MV-4-11 (cell line): ENCODE measurements at places on chromosomes 6 and 20.

DNA sequence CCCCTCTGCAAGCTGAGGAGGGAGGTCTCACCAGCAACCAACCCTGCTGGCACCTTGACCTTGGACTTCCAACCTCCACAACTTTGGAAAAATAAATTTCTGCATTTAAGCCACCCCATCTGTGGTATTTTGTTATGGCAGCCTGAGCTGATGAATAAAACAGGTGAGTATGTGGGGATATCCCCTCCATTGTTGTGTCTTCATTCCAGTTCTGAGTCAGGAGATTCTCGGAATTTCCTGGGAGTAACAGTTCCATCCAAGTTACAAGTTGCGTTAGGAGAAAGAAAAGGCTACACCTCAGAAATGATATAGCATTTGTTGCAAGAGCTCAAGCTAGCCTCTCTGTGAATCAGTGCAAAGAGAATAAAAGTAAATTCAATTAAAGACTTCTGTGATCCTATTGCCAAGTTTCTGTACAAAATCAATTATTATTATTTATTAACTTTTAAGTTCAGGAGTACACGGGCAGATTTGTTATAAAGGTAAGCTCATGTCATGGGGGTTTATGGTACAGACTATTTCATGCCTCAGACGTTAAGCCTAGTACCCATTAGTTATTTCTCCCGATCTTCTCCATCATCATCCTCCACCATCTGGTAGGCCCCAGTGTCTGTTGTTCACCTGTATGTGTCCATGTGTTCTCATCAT is 153.0 kb downstream of the NKAIN2 start:
- DNase-seq: no peak

- no peak for DNase-seq
Measured at GRCh38 chr6:105196076-105196475, 16.3 kb upstream of the POPDC3 start.

- DNase-seq: no peak
Measured at GRCh38 chr6:166032366-166033200, 135.1 kb downstream of the TBXT start.

- no peak for DNase-seq
Measured at GRCh38 chr6:144073024-144073423, 22.3 kb downstream of the SF3B5 start.

DNA sequence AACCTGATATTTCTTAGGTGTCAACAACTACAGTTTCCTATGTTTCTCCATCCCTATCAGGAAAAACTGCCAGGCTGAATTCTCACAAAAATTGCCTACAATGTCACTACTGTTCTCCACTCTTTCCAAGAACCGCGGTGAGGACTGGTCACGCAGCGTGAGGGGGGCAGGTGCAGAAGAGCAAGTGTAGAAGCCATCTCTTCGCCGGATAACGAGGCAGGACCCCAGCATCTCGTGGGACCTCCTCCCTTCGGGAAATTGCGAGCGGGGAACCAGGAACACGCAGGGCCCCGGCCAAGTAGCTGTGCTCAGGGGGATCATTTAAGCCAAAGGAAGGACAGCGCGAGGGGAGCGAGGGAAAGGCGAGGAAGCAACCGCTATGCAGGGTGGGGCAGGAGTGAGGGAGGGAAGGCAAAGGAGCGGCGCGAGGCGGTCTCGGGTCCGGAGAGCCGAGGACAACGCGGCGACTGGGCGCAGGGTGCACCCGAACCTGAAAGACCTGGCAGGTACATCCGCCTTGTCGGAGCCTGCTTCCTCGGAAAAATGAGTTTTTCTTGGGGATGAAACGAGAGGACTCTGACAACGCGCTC is 559 bp downstream of the APMAP start:
- DNase-seq: no peak

- no peak for DNase-seq
Measured at GRCh38 chr6:105504706-105505105, 101.8 kb upstream of the PREP start.

- peak; percentile 7 for DNase-seq
Measured at GRCh38 chr6:41801380-41801779, 13.9 kb downstream of the TOMM6 start.

- DNase-seq: no peak
Measured at GRCh38 chr6:98044151-98044561, 761.1 kb upstream of the MMS22L start.

DNA sequence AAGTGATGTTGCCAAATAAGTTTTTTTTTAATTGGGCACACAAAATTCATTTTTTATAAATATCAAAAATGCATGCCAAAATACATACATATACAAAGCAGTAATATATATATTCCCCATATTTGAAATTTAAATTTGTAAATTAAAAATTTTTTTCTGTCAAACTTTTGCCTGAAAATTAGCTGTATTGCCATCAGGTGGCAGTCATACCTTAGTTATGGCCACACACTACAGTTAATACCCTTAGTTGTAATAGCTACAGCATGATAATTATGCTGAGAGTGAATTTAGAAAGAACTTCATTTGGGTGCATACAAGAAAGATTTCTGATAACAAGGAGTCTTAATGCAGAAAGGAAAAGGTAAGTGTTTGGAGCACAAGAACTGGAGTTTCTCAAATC is 46.2 kb upstream of the SDHAF4 start:
- peak; percentile 3 for DNase-seq

- DNase-seq: no peak
Measured at GRCh38 chr20:56002908-56003800, 2.2 kb downstream of the CBLN4 start.

GRCh38 chr6:150876598-150876997 is 11.1 kb downstream of the MTHFD1L start:
- no peak for DNase-seq

DNA sequence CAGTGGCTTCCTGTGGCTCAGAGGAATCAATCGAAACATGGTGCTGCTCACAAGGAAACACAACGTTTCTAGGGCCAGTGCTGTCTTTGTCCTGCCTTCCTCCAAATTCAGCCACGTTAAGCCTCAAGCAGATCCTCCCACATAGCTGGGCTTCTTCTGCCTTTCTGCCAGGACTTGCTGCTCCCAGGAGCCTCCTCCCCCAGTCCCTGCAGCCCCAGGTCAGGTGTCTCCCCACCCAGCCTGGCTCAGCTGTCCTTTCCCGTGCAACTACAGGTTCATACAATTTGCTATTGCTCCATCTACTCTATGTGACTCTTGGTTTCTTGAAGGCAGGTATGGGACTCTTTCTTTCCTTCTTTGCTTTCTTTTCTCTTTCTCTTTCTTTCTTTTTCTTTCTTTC is 215.3 kb upstream of the RNF24 start:
- no peak for DNase-seq

- no peak for DNase-seq
Measured at GRCh38 chr6:36065916-36066315, 38.3 kb downstream of the MAPK14 start.

DNA sequence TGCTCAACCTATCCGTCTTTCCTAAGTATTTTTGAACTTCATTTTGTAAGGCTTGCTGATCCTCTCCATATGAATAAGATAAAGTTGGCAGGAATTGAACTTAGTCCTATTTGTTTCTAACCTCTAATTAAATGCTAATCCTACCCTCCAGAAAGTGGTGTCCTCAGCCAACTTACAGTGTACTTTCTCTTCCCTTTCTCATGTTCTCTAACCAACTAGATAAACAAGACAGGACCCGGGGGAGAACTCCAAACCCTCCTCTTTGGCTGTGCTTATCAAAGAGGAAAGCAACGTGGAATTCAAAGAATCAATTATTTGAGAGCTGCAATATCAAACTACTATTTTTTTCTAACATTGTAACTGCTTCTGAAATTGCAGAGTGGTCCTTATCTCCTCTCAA is 56.5 kb upstream of the NRSN1 start:
- peak; percentile 3 for DNase-seq

DNA sequence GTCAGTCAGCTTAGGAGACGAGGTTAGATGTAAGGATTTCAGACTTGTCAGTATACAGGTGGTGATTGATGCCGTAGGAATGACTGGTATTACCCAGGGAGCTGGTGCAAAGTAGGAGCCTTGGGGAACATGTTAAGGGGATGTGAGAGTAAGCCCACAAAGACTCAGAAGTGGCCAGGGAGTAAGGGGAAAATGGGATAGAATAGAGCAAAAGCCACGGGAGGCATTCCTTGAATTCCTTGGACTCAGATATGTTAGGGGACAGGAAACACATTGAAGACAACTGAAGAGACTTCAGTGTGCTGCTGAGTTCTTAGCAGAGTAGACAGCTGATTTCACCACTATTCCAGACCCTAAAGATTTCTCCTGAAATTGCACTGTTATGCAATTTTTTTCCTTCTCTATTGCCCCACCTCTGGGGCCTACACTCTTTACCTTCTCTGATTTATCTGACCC is 1.2 kb upstream of the ACAT2 start:
- DNase-seq: no peak

DNA sequence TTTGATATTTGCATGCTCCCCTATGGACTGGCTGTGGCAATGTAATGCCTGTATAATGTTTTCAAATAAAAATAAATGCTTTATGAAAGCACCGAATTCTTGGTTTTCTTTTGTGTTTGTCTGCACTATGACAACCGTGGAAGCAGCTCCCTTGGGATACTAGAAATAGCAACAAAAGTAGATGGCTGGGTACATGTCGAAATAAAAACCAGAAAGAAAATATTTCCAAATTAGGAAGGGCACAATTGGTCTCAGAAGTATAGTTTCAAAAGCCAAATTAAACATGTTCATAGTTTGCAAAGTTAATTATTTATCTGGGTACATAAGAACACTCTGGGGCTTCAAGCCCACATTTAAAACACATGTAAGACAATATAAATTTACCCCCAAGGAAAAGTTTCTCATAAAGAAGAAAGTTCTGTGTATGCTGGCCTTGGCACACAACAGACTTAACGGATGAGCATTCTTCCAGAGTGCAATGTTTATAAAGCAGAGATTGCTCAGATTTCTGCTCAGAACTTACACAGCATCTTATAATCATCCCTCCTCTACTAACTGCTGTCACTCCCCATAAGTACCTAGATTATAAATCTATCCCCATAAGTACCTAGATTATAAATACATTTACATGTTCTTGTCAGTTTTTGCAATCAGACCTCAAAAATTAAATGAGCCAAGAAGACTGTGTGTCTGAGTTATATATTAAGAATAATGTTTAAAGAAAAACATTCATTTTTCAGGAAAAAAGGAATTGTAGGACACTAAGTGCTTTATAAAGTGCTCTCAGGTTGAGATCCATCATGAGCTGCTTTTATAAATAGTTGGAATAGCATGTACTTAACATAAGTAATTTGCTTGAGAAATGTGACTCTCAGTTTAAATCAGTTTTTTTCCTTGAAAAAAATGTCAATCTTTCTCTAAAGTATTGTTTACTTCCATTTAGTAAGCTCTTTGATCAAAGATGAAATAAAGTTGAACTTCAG is 230.2 kb upstream of the PLN start:
- DNase-seq: no peak

DNA sequence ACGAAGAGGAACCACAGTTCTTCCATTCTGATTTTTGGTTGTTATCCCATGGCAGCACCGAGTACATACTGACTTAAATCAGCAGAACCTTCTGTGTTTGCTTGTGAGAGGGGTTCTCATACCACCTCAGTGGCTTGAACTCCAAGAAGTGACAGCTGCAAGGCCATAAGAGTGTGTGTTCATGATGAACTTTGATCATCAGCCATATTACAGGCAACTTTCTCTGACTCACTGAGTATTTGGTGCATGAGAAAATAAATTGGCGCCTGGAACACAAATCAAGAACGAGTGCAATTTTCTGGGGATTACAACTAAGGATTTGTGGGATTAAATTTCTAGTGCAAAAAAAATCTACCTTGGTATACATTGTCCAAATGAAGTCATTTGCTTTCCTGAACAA is 68.9 kb downstream of the CYP39A1 start:
- DNase-seq: no peak

- DNase-seq: no peak
Measured at GRCh38 chr6:131918650-131919355, 32.4 kb downstream of the CCN2 start.

DNA sequence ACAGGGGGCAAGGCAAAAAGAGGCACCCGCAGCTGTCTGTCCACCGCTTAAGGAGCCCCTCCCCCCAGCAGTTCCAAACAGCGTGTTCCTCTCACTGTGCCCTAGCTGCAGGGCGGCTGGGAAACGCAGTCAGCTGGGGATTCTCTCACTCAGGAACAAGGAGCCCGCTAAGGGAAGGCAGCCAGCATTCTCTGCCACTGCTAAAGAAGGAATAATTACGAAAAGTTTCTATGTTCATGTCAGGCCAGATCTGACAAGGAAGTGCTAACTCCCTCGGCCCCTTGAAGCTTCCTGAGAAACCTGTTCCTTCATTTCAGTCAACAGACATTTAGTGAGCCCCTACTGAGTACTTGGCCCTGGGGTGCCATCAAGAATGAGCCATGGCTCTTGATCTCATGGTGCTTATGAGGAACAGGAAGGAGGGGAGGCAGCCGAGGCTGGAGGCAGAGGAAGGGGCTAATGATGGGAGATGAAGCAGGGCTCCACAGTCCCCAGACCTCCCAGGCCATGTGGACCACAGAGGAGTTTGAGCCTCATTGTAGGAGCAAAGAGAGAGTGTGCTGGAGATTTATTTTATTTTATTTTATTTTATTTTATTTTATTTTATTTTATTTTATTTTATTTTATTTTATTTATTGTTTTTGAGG is 101.7 kb upstream of the PMEPA1 start:
- no peak for DNase-seq

- DNase-seq: peak; percentile 72
Measured at GRCh38 chr20:63624486-63624885, 2.4 kb downstream of the GMEB2 start.

DNA sequence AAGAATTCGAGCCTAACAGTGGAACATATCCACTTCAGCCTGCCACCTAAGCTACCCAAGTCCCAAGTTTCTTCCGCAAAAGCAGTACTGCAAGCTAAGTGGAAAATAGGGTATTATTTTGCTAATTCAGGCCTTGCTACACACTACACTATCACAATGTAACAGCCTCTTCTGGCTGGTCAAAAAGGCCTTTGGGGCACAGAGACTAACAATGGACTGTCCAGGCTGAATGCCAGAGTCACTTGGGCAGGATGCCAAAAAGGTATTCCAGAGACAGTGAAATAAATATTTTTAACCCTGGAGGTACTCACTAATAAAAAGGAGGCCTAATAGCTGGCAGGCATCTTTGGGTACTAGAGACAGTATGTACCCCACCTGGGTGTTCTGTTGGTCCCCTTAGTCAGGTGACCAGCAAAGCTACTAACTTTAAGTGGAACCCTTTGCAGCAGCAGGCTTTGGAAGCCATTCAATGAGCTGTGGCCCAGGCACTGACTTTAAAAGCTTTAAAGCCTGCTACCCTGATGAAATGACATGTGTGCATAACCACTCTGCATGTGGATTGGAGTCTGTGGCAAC is 692.1 kb downstream of the HTR1B start:
- DNase-seq: no peak
